DMS53 (cell line): ENCODE measurements at places on chromosomes 5 and 9.

GRCh38 chr9:73962792-73963191 is 534.3 kb upstream of the RORB start:
- DNase-seq: no peak

DNA sequence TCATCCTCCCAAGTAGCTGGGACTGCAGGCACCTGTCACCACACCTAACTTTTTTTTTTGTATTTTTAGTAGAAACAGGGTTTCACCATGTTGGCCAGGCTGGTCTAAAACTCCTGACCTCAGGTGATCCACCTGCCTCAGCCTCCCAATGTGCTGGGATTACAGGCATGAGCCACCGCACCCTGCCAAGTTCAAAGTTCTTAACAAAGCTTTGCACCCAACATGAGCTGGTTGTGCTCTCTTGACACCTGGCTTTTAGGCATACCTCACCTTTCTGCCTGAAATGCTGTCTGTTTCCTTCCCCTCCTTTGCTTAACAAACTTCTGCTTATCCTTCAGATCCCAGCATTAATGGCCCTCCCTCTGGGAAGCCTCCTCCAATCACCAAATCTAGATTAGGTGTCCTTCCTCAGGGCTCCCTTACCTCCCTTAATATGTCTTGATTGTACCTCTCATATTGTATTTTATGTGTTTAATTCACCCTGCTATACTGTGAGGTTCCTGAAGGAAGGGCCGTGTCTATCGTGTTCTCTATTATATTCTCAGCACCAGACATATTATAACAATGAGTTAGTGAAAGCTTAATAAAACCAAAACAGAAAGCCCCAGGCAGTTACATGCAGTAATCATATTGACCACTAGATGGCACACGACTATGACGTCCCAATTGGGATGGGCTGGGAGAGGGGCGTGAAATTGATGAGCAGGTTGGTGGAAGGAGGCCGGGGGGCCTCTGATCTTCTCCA is 62.9 kb upstream of the PPARGC1B start:
- DNase-seq: peak; percentile 64

- DNase-seq: no peak
Measured at GRCh38 chr5:127358740-127359139, 68.1 kb downstream of the MEGF10 start.

GRCh38 chr5:144328494-144328893 is 157.8 kb downstream of the KCTD16 start:
- DNase-seq: peak; percentile 98

DNA sequence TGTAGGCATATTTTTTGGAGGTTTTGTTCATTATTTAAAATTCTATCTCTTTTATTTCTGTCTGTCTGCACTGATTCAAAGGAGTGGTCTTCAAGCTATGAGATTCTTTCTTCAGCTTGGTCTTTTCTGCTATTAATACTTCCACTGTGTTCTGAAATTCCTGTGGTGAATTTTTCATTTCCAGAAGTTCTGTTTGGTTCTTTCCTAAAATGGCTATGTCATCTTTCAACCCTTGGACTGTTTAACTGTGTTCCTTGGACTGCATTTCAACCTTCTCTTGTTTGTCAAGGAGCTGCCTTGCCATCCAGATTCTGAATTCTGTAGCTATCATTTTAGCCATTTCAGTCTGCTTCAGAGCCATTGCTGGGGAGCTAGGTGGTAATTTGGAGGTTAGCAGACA is 76.3 kb downstream of the CERT1 start:
- no peak for DNase-seq

- DNase-seq: no peak
Measured at GRCh38 chr5:68225188-68225910, 9.8 kb downstream of the PIK3R1 start.

DNA sequence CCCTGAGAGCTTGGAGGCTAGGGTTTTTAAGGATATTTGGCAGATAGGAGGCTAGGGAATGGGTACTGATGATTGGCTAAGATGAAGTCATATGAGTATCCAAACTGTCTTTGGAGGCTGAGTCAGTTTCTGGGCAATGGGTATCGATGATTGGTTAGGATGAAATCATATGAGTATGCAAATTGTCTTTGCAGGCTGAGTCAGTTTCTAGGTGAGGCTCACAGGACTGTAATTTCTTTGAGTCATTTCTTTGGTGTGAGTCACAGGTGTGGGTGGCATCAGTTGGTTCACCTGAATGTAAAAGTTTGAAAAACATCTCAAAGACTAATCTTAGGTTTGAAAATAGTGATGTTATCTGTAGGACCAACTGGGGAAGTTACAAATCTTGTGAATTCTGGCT is 1068.0 kb downstream of the NR2F1-AS1 start:
- DNase-seq: peak; percentile 18

- peak; percentile 83 for DNase-seq
Measured at GRCh38 chr5:1319436-1320256, 24.8 kb upstream of the TERT start.
